ENCODE measurements at places on chromosomes 7 and 10.
A peak's percentile ranks its signal among the peaks of the same experiment; 100 is the strongest.

DNA sequence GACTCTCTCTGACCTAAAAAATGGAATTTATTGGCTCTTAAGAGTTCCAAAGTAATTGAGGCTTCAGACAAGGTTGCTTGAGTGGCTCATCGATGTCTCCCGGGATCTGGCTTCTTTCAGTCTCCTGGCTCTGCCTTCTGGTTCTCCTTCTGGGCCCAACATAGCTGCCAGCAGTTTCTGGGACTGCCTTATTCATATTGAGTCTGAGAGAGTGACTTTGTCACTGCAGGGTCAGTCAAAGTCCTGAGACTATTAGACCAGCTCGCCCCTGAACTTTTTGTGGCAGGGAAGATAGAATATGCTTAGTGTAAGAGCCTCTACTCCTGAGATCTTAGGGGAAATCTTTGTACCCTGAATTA is 94.0 kb downstream of the MMRN2 start:
- no peak for DNase-seq

DNA sequence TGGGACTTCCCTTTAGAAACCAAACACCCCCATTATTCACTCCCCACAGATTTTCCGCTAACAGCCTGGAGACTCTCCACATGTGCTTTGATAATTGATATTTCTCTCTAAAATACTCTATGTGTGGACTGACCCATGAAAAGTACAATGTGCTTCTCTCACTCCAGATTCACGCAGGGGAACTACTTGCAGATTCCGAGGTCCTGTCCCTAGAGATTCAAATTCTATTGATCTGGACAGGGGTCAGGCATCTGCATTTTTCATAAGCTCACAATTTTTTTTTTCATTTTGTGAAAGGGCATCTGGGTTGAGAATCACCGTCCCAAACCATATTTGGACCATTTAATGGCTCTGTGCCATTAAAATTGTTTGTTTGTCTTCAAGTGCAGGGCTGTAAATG is 98.7 kb downstream of the CALCR start:
- DNase-seq = no peak

- no peak for DNase-seq
Measured at GRCh38 chr10:13158401-13158800, 3.0 kb upstream of the MCM10 start.

GRCh38 chr10:7199152-7199760 is 211.6 kb downstream of the SFMBT2 start:
- no peak for DNase-seq

- no peak for DNase-seq
Measured at GRCh38 chr7:103632005-103632639, 186.1 kb upstream of the SLC26A5 start.

GRCh38 chr10:98045785-98046389 is 15.5 kb upstream of the CRTAC1 start:
- peak; percentile 65 for DNase-seq

DNA sequence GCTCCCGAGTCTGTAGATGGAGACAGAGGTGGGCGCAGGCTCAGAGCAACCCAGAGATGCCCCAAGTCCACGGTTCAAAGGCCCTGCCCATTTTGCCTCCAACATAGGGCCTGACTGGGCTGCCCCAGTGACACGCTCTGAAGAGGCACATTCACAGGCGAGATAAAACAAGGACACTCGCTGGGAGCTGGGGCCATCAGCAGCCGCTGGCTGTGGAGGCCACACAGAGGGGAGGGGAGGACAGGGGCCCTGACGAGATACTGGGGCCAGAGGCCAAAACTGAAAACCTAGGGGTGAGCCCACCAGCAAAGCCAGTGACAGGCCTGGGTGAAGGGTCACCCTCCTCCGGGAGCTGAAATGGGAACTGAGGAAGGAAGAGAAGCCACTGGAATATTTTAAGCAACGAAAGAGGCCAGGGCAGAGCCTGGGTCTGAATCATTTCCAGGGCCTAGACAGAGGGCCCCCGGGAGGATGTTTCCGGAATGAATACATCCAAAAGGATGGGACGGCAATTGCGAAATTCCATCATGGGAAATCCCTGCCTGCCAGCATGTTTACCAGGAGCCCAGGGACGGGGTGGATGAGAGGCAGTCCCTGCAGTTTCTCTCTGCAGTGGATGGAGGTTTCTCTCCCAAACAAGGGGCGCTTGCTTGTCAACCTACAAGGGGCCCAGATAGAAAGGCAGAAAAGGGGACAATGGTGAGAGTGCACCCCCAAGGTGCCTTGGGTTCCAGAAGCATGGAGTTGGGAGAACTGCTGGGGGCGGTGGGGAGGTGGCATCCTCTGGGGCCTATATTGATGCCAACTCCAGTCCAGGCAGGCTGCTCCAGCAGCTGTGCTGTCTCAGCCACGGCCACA is 29.0 kb upstream of the HSPA12A start:
- no peak for DNase-seq

DNA sequence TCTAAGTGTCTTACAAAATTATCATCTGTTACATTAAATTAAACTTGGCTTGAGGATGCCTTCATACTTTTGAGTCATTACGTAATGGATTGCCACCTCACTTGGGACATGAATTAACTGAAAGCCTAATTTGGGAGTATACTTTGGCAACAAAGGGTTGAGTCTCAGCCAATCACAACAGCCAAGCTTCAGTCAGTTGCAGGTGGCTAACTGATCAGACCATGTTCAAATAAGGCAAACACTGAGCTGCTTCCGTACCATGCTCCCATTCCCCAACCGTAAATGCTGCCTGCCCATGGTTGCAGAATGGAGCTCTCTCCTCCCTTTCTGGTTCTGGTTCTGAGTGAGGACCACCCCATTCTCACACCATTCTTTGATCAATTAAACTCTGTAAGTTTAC is 92.9 kb upstream of the STK17A start:
- DNase-seq = no peak

DNA sequence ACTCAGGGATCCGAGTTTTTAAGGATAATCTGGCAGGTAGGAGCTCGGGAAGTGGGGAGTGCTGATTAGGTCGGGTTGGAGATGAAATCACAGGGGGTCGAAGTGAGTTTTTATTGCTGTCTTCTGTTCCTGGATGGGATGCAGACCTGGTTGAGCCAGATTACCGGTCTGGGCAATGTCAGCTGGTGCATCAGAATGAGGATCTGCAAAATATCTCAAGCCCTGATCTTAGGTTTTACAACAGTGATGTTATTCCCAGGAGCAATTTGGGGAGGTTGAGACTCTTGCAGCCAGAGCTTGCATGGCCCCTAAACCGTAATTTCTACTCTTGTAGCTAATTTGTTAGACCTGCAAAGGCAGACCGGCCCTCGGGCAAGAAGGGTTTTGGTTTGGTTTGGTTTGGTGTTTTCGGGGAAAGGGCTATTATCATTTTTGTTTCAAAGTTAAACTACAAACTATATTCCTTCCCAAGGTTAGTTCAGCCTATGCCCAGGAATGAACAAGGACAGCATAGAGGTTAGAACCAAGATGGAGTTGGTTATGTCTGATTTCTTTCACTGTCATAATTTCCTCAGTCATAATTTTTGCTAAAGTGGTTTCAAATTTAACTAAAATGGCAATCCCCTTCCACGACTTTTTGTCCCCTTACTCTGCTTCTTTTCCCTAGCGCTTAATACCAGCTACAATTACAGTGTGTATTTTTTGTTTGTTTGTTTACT is 20.6 kb upstream of the PIK3CG start:
- no peak for DNase-seq

DNA sequence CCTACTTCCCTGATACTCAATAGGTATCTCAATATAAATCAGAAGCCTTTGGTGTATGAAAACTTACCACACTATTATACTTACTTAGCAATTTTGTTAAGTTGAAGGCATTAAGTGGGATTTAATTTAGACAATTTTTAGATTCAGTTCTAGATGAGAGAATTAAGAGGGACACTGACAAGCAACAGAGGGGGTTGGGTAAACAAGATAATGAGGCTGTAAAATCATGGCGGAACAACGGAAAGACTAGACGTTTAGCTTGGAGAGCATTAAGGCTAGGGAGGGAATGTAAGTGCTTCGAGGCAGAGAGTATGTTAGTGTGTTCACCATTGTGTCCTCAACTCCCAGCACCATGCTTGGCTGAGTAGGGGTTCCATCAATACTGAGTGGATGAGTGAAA is 71.3 kb downstream of the DENND11 start:
- no peak for DNase-seq

Data from NCI-H1092 treated with DMSO at 0.1 percent for 48 hours (cell line).